ENCODE measurements at places on chromosomes 11 and 22. TPM values are rescaled to one million over a fixed set of nuclear protein-coding genes. Genes with fewer than 3 reads are reported as not detected.

DNA sequence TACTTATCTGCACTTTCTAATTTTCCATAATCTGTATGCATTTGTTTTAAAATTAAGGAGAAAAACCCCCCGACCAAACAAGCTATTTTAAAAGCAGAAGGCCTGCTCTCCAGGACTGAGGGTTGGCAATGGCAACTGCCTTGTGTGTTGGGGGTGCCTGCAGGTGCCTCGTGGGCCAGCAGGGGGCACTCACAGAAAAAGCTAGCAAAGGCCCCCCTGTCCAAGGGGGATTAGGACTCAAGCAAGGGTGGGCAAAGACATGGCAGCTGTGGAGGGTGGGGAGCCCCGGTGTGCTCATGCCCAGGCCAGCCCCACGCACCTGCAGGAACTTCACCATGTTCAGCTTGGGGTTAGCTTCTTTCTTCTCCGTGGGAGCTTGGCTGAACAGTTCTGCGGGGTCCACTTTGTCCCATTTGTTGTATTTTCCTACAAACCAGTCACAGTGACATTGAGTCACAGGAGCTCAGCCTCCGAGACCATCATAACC lies 10.3 kb downstream of the TOP3B start:
- DNase-seq, result no peak

- DNase-seq, result no peak
Observed at GRCh38 chr11:111554532-111554931, 14.0 kb downstream of the LAYN start.

DNA sequence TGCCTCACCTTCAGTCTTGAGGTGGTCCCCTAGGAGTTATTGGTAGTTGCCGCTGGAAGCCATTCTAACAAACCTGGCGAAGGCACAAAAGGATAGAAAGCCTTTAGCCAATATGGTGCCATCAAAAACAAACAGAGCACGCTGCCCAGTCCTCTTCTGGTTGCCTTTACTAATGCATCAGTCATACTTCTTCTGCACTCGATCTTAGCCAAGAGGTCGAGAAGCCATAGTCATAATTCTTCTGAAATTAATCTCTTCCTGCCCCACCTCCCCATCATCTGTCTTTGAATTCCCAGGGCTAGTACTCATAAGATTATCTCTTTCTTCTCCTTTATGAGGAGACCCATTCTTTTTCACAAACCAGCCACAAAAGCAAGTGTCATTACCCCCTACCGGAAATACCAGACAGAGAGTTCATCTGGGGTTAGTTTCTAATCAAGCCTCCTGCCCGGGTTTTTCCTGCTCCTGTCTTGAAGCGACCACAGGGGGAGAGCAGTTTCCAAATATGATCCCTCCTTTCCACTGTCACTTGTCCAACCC lies 21.4 kb upstream of the EHF start:
- no peak for DNase-seq

DNA sequence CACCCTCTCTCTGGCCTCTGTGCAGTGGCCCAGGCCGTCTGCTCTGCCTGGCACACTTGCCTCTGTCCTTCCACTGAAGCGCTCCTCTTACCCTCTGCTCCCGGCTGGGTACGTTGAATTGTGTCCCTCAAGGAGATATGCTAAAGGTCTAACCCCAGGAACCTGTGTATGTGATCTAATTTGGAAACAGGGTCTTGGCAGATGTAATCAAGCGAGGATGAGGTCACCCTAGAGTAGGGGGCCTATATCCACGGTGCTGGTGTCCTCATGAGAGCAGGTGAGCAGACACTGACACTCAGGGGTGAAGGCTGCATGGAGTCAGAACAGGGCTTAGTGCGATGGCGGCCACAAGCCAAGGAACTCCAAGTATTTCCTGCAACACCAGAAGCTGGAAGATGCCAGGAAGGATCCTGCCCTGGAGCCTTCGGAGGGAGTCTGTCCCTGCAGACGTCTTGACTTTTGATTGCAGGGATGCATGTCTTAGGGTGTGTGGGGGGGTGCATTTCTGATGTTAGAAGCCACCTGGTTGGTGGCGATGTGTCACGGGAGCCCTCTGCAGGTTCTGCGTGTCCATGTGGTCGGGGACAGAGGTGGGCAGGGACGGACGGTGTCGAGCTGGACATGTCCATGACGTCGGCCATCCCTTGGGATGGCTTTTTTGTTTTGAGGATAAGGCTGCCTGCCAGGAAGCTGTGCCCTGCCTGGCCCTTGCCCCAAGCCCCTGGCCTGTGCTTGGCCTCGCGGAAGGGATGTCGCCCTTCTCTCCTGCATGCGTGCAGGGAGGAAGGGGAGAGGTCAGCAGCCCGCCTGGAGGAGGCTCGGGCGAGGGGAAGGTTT lies 68.6 kb downstream of the LRP5 start:
- DNase-seq, result no peak

GRCh38 chr11:96180341-96180740 lies 162.7 kb downstream of the MAML2 start:
- peak; percentile 24 for DNase-seq

DNA sequence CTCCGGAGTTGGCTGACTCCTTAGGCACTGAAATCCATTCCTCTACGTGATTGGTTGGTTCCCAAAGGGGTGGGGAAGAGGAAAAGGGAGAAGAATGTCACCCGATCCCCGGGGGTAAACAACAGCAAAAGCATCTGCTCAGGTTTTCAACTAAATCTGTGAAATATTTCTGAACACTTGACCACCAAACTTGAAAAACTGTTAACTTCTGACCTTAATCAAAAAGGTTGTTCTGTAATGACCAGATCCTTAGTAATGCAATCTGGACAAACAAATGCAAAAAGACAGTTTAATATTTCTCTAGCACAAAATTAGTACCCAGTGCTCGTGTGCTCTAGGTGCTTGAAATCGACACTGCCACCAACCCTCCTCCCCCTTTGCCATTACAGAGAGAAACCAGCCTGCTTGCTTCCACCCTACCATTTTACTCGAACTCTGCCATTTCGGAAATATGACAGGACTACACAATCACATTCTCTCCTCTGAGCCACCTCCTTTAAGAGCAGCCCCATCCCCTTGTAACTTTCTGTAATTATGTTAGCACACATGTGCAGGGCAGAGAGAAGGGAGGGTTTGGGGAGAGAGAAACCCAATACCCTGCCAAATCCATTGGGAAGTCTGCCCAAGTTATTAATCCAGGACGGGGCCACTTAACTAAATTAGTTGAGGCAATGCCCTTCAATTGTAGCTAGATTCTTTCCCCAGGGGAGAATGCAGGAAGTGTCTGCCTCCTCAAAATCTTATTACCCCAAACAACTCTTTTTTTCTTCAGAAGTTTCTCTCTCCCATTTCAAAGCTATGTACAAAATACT lies 113.8 kb downstream of the RBFOX2 start:
- peak; percentile 79 for DNase-seq

The LMO2 gene
- total RNA-seq, result 16.1 TPM

The RTN3 gene
- 192 TPM for total RNA-seq

The HSPB2 gene
- 0.27 TPM for total RNA-seq

The KDM4D gene
- total RNA-seq, result 1.8 TPM

GRCh38 chr11:128737704-128738103 lies 43.8 kb downstream of the FLI1 start:
- DNase-seq, result no peak

All from cerebellum (tissue), 4 donors.